Small intestine (tissue), 16 donors: ENCODE measurements at places on chromosomes 7 and 10.

DNA sequence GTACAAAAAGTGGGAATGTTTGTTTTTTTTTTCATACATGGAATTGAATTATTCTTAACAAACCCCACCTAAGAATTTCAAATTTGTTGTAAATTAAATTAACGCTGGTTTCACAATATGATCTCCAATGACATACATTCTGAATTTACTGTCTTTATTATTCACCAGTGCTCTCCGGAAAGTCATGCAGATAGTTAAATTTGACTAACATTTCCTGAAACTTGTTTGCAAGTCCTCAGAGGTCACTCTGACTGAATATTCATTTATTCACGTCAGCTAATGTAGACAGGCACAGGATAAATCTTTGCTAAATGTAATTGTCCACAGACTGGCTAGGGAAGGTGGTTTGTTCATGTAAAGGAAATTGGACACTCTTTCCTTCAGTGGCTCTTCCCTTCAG is 730.4 kb downstream of the PHTF2 start:
- H3K27ac ChIP-seq = no peak overlapping the region
- H3K36me3 ChIP-seq = no peaks in the 10 kb centered on the region
- no peak overlapping the region for H3K4me3 ChIP-seq
- no peaks in the 10 kb centered on the region for H3K4me1 ChIP-seq

- DNase-seq = no peak
- H3K27me3 ChIP-seq = no peaks in the 10 kb centered on the region
- H3K36me3 ChIP-seq = no peaks in the 10 kb centered on the region
- H3K4me3 ChIP-seq = no peak overlapping the region
These were observed 155.9 kb downstream of the ARID5B start for GRCh38 chr10:62057359-62057758.

- H3K27ac ChIP-seq = no peak overlapping the region
- H3K27me3 ChIP-seq = no peaks in the 10 kb centered on the region
- no peaks in the 10 kb centered on the region for H3K4me1 ChIP-seq
- no peak overlapping the region for H3K4me3 ChIP-seq
These were observed 23.8 kb downstream of the CYTH3 start for GRCh38 chr7:6248581-6248980.

GRCh38 chr7:114414156-114415063 is at the start of gene FOXP2:
TSS of gene FOXP2 (plus strand) at chr7:114414815. CDS start at chr7:114426512, 11,697 bp downstream.
- H3K27ac ChIP-seq = peak within 1 kb of the TSS; percentile 60
- no peaks in the 10 kb centered on the region for H3K4me1 ChIP-seq
- H3K4me3 ChIP-seq = peak within 1 kb of the TSS; percentile 45
- H3K27me3 ChIP-seq = no peaks in the 10 kb centered on the region
- peak; percentile 22 for DNase-seq
